ENCODE measurements at places on chromosomes 4 and X.
A peak's percentile ranks its signal among the peaks of the same experiment; 100 is the strongest.

DNA sequence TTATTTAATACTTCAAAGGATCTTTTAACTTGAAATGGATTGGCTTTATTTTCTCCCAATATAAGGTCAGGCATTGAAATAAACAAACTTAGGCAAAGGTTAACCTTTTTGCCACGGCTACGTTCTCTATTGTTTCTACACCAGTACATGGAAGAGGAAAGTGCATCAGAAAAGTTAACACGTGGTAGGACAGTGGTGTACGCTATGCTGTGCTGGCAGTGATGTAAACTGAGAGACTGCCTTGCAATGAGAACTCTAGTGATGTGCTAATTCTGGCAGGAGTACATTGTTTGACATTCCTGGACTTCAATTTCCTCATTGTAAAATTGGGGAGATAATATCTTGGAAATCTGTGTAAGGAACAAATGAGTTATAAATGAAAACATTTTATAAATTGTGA lies 208.2 kb downstream of the TMA16 start:
- no peak for DNase-seq

DNA sequence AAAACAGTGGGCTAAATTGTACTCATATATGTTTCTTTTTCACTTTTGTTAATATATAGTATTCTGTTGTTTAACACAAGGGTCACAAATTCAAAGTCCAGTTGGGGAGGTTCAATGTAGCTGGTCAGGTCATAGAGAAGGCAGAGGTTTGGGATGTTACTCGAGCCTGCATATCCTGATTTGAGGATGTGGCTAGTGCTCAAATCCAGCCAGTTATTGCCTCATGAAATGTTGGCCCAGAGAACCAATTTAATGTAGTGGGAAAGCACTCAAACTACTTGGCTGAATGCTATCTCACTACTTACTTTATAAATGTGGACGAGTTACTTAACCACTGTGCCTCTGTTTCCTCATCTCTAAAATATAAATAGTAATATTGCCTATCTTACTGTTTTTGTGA lies 12.5 kb downstream of the USO1 start:
- no peak for DNase-seq

- DNase-seq = no peak
Observed at GRCh38 chr4:11821772-11822430, 393.2 kb upstream of the HS3ST1 start.

GRCh38 chr4:123362103-123362502 lies 34.5 kb upstream of the SPRY1 start:
- DNase-seq = no peak

DNA sequence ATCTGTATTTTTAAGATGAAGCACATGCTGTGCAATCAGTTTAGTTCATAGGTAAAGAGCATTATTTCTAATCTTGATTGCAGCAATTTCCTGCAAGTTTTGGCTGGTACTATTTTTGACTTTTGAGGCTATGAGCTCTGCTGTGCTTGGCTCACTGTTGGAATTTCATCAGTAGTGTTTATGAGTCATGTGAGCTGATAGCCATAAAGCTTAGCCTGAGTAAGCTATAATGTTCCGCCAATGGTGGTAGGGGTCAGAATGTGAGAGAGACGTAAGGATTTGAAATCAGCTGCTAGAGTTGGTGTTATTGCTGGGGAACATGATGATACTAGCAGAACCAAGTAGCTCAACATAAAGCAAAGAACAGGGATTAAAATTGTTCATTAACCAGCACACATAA lies 590.9 kb upstream of the GNPDA2 start:
- DNase-seq = no peak

DNA sequence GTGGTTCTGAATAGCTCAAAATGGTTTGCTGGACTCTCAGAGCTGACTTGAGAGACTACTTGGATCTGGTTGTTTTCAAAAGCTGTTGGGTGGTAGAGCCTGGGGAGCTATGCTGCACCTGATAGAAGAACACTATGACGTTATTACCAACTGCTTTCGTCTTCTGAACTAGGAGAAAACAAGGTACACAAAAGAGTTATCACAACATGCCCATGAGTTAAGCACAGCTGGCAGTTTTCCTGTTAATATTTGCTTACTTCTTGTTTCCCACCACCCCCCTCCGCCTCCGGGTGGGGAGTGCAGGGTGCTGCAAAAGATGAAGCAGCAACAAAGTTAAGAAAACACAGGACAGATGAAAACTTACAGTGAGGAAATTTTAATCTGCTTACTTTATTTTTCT lies 69.1 kb downstream of the RASL11B start:
- no peak for DNase-seq

- peak; percentile 44 for DNase-seq
Observed at GRCh38 chr4:118883861-118884260, 4.8 kb upstream of the SYNPO2 start.

- DNase-seq = no peak
Observed at GRCh38 chr4:180698550-180699195, 1544.5 kb upstream of the TENM3 start.

- peak; percentile 53 for DNase-seq
Observed at GRCh38 chrX:20863649-20864048, 510.6 kb upstream of the CNKSR2 start.

DNA sequence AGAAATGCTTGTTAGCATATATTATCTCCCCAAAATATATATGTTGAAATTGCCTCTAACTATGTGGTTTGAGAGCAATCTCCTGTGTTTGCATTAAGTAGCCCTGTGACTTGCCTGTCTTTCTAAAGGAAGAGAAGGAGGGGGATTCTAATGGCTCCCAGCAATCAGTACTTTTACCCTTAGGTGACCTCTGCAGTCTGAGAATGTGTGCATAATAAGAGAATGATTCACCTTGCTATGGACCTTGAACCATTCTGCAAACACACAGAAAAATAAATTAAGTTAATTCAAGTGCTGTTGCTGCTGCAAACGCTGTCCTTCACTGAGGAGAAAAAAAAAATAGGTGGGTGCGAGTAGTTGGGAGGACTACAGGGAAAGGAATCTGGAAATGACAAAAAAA lies 322.2 kb downstream of the IQCM start:
- DNase-seq = no peak

GRCh38 chr4:41175794-41176193 lies 38.5 kb downstream of the APBB2 start:
- DNase-seq = no peak

- no peak for DNase-seq
Observed at GRCh38 chr4:83724485-83725335, 188.8 kb downstream of the GPAT3 start.

- no peak for DNase-seq
Observed at GRCh38 chr4:159725571-159725970, 622.7 kb downstream of the RAPGEF2 start.

DNA sequence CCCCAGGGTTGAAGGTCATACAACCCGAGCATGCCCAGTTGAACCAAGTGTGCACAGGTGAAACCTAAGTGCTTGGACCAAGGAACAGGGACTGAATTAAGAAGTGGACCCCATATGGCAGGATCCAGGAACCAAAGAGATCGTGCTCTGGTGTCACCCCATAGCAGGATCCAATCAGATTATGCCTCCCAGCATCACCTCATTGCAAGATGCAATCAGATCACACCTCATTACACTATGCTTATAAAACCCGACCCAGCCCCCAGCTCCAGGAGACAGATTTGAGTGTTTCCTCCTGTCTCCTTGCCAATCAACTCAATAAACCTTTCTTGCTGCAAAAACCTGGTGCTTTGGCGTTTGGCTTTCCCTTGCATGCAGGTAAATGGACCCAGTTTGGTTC lies 37.6 kb downstream of the EFHC2 start:
- DNase-seq = no peak

- peak; percentile 2 for DNase-seq
Observed at GRCh38 chrX:144896323-144896722, 351.0 kb upstream of the SPANXN1 start.

DNA sequence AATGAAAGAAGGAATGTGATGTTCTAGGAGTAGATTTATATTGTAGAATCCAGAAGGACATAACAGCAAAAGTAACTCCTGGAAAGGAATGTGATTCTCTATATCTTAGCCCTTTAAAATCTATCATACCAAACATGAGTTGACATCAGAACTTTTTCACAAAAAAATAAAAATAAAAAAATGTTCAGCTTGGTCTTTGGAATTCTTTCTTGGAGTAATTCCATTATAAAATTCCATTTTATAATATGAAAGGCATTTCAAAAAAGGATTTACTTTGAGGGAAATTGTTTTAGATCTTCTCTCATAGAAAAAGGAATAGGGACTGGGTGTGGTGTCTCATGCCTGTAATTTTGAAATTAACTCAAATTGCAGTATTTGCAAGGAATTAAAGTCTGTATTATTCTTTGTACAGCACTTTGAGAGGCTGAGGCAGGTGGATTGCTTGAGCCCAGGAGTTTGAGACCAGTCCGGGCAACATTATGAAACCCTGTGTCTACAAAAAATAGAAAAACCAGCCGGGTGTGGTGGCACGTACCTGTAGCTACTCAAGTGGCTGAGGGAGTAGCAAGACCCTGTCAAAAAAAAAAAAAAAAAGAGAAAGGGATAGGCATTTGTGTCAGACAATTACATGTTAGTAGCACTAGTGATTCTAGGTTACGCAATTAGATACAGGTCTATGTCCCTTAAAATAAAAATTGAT lies 134.9 kb downstream of the SLC4A4 start:
- DNase-seq = no peak

DNA sequence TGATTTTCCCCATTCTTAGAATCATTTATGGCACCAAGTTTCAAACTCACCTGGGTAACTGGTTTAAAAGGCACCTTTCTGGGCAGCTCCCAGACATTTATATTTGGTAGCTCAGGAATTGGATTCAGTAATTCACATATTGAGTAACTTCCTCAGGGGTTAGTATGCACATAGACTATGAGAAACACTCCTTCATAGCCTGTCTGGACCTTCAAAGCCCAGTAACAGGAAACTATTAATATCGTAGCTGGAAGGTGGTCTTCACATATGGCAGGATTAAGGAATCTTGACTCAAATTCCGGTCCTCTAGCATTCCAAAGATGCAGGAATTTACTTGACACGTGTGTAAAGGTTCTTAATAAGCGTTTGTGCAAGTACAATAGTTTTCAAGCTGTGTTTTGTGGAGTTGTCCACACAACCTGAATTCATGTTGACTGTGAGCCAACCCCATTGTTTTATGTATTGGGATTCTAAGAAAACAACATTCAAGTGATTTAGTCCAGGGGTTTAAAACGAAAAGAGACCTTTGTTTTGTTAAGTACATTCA lies 78.4 kb downstream of the PLS3 start:
- DNase-seq = no peak

DNA sequence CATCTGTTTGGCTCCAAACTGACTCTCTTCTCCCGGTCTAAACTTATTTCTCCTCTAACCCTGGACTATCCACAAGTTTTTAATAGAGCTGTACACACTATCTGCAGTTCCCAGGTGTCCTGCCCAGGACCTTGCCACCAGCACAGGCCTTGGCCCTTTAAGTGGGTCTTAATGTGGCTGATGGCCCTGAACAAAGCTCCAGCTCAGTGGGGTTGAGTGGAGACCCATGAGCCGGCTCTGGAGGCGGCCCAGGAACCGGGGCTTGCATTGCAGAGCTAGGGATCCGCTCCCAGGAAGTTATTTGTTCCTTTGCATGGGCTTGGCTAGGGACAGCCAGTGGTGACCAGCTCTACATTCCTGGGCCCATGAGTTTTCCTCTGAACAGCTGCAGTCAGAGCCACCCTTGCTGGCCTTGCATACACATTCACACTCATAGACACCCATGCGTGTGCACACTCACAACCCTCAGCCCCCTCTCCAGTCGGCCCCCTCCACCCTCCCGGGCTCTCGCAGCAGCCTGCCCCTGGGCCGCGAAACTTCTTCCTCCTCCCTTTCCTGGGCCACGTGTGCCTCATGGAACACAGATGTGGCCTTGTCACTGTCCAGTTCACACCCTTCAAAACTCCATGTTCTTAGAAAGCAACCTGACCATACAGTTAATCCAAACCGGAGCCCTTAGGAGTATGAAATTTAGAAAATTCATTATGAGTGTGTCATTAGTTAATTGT lies 58.2 kb downstream of the GPR143 start:
- DNase-seq = no peak

GRCh38 chr4:25609976-25610375 lies 45.7 kb upstream of the SLC34A2 start:
- DNase-seq = no peak

DNA sequence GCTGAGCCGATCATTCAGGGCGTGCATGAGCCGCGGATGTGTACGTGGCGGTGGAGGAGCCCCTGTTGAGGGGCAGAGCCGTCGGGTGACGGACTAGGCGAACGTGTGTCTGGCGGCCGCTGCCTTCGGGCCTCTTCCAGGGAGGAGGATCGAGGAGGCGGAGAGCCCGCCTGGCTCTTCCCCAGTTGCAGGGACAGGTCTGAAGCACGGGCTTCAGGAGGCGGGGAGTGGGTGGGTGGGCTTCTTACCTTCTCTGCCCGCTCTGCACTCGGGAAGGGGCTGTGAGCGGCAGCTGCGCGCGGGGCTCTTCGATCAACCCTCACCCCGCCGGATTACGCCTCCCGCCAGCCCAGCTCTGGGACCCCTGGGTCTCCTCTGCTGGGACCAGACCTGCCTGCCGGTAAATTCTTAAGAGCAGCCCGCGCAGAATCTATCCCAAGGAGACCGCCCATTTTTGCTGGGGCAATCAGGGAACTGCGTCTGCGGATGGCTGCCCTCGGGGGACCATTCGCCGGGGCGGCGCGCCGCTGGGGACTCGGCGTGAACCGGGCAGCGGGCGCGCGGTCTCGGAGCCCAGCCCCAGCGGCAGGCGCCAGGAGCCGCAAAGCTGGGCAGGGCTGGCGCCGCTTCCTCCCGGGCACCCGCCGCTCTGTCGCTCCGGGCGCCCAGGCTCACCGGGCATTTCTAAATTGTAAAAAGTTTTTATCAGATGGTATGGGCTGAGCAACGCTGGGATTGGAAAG lies 4.9 kb downstream of the PLAC8 start:
- DNase-seq = peak; percentile 77

GRCh38 chrX:93977641-93978040 lies 303.6 kb downstream of the FAM133A start:
- DNase-seq = no peak

DNA sequence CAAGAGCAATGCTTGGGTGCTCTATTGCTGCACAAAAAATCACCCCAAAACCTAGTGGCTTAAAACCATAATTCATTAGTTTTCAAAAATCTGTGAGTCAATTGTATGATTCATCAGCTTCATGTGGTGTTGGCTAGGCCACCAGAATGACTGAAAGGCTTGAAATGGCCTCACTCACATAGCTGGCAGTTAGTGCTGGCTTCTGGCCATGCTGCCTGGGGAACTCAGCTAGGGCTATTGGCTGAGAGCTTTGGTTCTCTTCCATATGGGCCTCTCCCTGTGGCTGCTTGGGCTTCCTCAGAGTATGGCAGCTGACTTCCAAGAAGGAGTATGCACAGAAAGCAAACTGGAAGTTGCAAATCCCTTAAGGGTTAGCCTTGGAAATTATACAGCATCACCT lies 3.1 kb upstream of the MTMR1 start:
- no peak for DNase-seq

GRCh38 chrX:4809571-4809970 lies 1096.1 kb upstream of the PRKX start:
- no peak for DNase-seq

- DNase-seq = no peak
Observed at GRCh38 chr4:52892880-52893279, 30.8 kb downstream of the RASL11B start.

- DNase-seq = no peak
Observed at GRCh38 chrX:23478561-23478960, 143.9 kb downstream of the PTCHD1 start.

GRCh38 chr4:158819942-158820786 lies 51.3 kb downstream of the FNIP2 start:
- no peak for DNase-seq
